ENCODE measurements at places on chromosomes 12 and 14.

- no peak for DNase-seq
These were observed 777.9 kb upstream of the TMEM132C start for GRCh38 chr12:127489061-127489460.

GRCh38 chr14:95833429-95833828 is 43.2 kb upstream of the TUNAR start:
- DNase-seq, result no peak

DNA sequence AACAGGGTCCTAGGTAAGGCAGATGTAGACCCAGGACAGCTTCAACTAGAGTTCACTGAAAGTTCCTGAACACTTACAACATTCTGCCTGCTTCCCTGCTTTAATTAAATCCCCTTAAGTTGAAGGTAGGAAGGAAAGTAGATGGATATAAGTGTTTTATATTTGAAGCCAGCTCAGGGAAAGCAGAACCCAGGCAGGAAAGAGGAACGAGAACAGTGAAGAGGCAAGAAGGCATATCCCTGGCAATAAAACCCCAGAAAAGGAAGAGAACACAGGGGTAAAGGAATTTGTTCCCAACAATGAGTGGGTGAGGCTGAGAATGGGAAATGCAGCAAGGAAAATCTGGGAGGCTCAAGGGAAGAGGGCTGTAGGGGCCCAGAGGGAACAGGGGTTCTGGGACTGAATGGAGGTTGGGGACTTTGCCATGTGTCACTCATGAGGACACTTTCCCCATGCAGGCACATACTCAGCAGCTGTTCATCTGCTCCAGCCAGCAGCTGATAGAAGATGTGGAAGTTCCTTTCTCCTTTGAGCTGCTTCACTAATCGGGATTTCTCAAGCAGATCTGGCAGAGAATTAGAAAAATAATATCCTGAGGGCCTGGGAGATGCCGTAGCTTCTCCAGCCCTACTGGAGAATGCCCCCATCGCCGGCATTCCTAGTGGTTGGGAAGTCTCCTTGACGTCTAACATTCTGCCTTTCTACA is 3.7 kb downstream of the MYO1A start:
- DNase-seq, result no peak

GRCh38 chr12:14601692-14602478 is 34.2 kb upstream of the PLBD1 start:
- no peak for DNase-seq

DNA sequence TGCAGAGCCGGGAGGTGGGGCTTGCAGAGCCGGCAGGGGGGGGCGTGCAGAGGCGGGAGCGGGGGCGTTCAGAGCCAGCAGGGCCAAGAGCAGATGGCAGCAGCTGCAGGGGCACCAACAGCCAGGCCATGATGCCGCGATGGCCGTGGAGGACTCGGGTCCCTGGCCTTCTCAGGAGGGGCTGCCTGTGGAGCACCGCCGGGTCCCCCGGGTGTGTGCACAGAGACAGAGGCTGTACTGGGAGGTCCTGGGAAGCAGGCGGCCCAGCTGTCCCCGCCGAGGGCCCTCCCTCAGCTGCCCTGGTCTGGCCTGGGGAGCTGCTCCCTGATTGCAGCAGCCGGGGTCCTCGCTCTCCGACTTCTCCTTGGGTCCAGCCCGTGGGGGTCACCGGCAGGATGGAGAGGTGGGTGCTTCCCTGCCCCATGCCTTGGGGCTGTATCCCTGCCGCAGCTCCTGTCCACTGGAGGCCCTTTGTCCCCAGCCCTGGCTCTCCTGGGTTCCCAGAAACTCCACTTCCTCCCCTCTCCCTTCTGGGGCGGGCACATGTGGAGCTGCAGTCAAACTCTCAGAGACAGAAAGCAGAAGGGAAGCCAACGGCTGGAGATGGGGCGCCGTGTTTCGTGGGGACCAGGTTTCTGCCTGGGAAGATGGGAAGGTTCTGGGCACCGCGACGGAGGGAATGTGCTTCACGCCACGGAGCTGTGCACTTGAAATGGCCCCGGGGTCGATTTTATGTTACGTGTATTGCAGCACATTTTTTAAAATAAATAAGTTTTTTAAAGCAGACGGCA is 75.8 kb upstream of the GALNT9 start:
- DNase-seq, result no peak

DNA sequence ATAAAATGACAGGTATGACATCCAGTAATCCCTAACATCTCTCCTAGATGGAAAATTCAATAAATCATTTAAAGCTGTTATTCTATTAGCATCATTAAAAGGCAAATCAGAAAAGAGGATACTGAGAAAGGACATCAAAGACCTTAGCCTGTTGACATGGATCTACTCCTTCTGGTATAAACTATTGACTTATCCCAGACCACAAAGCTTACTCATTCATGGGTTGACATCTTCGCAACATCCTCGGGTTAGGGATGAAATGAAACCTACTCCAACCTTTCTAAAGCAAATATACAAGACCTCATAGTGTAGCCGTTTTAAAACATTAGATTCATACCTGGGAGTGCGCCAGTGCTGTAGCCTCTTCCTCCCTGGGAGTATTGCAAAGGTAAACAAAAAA is 191.5 kb upstream of the BTG1 start:
- DNase-seq, result no peak

DNA sequence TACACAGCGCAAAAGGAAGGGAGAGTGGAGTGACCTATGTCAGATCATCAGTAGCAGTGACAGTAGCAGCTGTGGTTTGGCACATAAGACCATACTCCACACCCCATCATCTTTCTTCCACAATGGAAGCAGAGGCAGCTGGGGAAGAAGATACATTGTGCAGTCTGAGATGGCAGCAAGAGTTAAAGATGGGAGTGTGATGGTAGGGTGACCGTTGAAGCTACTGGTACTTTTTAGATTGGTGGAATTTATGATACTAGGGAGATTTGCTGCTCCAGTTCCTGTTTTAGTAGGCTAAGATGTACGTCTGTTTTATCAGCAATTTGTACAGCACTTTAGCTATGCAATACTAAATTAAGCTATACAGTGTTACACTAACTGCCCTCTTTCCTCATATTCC is 291.0 kb downstream of the FUT8 start:
- DNase-seq, result no peak

DNA sequence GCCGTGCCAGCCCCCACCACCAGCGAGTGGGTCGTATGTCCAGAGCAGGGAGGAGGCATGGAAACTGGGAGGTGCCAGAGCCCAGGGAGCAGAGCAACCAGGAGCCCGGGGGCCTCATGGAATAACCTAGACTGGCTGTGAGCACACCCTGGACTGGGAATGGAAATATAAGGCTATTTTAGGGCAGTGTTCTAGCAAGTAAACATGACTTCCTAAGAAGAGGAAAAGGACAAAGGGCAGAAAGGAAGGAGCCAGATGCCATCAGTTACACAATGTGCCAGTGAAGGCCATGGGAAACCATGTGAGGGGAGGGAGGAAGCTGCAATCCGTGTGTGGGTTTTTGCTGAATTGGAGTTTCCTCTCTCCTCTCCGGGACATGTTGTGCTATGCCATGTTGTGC is 18.7 kb upstream of the CPM start:
- DNase-seq, result no peak

DNA sequence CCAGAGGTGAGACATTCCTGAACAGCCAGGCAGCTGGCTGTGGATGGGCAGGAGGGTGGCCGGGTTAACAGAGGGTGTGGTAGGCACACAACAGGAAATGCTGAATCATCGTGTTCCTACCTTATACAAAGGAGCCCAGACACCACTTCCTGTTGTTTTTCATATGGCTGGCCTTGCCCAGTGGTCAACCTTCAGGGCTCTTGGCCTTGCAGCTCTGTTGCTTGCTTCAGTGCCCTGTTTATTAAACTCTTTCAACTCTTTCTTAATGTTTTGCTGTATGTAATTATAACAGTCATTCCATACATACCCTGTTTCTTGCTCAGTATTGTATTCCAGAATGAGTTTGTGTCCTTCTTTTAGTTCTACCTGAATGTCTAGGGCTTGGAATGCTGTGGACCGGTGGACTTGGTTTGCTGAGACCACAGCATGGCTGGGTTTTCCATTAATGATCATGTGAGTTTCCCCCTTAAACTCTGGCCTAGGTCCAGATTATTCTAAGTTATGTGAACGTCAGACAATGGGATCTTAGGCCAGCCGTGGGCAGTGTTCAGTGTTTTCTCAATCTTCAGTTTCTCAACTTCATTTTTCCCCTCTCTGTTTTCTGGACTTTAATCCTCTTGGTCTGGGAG is 11.9 kb downstream of the CFAP54 start:
- no peak for DNase-seq

DNA sequence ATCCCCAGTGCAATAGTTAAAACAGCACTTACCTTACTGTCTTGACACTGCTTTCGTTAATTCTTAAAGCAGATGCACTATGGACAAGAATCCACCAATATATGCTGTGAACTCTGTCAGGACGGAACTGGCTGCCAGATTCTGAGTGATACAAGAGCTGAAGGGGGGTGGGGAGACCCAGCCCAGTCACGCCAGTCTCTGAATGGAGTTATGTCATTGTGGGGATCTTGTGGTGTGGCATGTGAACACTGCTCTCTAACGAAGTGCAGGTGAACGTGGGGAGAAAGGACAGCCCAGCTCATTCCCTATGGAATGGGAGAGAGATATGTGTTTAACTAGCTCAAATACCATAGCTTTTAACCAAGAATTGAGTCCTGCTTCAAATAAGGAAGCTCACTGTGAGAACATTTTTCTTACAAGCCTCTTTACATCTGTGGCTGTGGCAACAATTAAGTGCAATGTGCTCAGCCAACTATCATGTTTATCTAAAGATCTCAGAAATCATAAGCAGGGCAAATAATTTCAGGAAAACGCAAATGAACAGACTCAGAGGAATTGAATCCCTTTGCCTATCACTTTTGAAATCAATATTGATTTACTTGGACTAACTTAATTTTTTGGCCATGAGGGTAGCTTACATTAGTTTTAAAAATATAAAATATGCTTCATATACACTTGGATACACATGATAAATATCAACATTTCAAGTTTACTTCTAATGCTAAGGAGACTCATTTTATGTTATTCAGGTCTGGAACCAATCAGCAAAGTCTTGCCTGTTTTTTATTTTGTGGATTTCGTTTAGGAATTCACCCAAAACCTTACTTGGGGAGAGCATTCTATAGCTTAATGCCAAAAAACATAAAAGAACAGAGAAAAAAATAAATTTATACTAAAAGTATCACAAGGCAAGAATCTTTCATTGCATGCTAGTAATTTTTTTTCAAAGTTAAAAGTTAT is at the start of gene LUM:
Gene LUM, minus strand, starts transcription at position 129 of the 960 bp plus-strand sequence. CDS start 2,515 bp downstream, outside the sequence.
- no peak for DNase-seq
